ENCODE measurements at places on chromosomes 3 and 15. TPM values are rescaled to one million over a fixed set of nuclear protein-coding genes. Genes with fewer than 3 reads are reported as not detected.

Gene TRIM59
- 0.76 TPM for total RNA-seq

Gene SNX22
- 29.8 TPM for total RNA-seq

Gene RARB
- total RNA-seq = 12.1 TPM

Gene GPR62
- total RNA-seq = 0.53 TPM

Gene TMEM207
- not detected for total RNA-seq

Gene PAQR9
- 9.5 TPM for total RNA-seq

Gene SCAMP5
- total RNA-seq = 5.7 TPM

Gene SAMD7
- total RNA-seq = not detected

Gene MAP1A
- 23.8 TPM for total RNA-seq

Gene VEPH1
- 0.56 TPM for total RNA-seq

Gene WDR76
- 4.3 TPM for total RNA-seq

Gene SLC22A14
- total RNA-seq = 0.09 TPM

Gene GOLGA6L4
- total RNA-seq = 1.5 TPM

Gene CCDC39
- not detected for total RNA-seq

Gene TMEM266
- 0.12 TPM for total RNA-seq

Gene NPHP3
- 8.9 TPM for total RNA-seq

Gene EFHB
- 0.76 TPM for total RNA-seq

Gene FBXW12
- not detected for total RNA-seq

Gene CCDC50
- 69.0 TPM for total RNA-seq

Gene AADACL2
- total RNA-seq = not detected

Gene PIK3CA
- total RNA-seq = 22.0 TPM

Gene CYP8B1
- total RNA-seq = not detected

Gene ST3GAL6
- 22.2 TPM for total RNA-seq

Gene CLDN16
- total RNA-seq = 0.15 TPM

Gene TM4SF1
- 194 TPM for total RNA-seq

Gene HGD
- total RNA-seq = 1.5 TPM

Gene CFAP100
- total RNA-seq = not detected

Gene LYZL4
- total RNA-seq = not detected

Gene ZMYND10
- total RNA-seq = not detected

Gene KPNA1
- total RNA-seq = 63.4 TPM

Gene PTPN9
- total RNA-seq = 12.5 TPM

Gene PLA2G4E
- 0.16 TPM for total RNA-seq

Gene PDZRN3
- total RNA-seq = 60.6 TPM

Gene SLCO3A1
- 37.8 TPM for total RNA-seq

Gene C3orf18
- total RNA-seq = 29.7 TPM

Measured in left cardiac atrium (tissue), 4 donors.